Stimulated activated CD8-positive, alpha-beta memory T cell treated with anti-CD3 and anti-CD28 coated beads, Interleukin-4, amount 100 ng/mL, for 48 hours (primary cell): ENCODE measurements at places on chromosomes 6 and 20.

DNA sequence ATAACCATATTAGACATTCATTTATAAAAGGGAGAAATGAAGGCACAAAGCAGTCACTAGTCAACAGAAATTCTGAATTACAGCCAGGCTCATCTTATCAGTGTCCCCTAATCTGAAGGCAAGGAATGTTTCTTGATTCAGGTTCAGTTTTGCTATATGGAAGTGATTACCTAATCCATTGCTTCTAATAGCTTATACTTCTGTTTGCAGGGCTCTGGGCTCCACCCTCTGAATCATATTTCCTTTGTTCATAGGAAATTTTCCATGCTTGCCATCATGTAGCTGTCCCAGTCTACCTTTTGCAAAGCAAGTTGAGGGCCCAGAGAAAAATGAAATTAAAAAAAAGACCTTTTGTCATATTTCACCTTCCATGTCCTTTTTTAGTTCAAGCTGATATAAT is 96.0 kb downstream of the LCA5 start:
- DNase-seq = no peak

DNA sequence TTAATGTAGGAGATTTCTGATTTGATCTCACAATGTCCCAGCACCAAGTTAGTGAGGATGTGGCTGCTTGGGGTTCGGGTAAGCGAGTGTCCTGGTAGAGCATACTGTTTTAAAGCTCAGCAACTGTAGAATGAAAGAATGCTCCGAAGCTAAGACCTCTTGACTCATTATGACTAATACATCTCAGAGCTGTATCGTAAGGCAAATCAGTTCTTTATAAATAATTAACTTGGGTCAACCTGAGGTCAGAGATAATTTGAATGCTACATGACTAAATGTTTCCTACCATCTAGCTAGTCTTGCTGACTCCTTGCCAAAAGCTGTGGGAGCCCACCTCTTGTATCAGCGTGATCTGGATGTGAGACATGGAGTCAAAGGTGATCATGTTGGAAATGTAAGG is 128.8 kb upstream of the PDE7B start:
- peak; percentile 34 for DNase-seq

DNA sequence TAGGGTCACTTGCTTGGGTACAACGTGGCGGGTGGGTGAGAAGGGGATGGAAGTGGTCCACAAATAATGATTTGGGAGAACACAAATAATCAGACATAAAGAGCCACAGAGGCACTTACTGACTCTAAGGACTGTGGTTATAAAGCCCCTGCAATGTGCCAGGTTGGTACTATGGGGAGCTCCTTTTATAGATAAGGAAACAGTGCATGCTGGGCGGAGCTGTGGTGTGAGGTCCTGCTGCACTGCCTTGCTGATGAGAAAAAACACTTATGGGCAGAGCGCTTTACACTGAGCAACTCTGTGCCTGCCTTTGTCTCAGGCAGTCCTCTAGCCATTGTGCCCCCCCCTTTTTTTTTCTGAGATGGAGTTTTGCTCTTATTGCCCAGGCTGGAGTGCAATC is 29.1 kb upstream of the SCRT2 start:
- no peak for DNase-seq

DNA sequence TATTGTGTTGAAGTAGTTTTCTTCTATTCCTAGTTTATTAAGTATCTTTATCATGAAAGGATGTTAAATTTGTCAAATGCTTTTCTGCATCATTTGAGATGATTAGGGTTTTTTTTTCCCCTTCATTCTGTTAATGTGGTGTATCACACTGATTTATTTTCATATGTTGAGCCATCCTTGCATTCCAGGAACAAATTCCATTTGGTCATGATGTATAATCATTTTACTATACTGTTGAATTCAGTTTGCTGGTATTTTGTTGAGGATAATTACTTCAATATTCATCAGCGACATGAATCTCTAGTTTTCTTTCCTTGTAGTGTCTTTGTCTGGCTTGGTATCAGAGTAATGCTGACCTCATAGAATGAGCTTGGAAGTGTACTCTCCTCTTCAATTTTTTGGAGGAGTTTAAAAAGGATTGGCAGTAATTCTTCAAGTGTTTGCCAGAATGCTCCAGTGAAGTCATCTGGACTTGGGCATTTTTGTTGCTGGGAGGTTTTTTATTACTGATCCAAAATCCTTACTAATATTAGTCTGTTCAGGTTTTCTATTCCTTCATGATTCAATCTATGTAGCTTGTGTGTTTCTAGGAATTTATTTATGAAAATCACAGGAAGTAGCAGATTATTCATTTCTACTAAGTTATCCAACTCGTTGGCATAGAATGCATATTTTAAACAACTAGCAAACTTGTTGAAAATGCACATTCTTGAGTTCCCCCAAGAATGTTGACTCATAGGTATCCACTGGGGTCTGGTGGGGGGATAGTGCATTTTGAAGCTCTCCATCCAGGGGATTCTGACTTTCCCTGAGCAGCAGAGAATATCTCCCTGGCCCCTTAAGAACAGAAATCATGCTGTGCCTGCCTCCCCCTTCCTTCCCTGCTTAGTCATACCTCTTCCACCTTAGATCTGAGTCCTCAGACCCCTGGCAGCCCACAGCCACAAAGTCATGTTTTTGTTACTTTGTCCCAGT is 187.1 kb downstream of the BMP7 start:
- DNase-seq = no peak

GRCh38 chr6:101994521-101994920 is 601.0 kb downstream of the GRIK2 start:
- DNase-seq = no peak

DNA sequence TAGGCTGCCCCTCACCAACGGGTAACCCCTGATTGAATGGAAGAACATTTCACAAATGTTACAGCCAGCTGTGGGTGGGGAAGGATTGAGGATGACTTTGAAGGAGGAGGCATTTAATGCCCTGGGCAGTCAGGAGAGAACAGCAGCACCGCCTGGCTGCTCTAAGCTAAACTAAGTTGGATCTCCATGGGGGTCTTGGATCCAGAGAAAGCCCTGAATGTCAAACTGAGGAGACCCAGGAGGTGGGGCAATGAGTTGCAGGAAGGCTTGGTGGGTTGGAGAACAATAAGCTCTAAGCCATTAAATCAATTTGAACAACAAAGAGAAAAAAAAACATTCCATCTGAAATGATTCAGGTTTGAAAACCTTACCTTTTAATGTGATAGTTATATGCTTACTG is 35.4 kb downstream of the TMX4 start:
- DNase-seq = no peak
